ENCODE measurements at places on chromosomes 12 and 14.

DNA sequence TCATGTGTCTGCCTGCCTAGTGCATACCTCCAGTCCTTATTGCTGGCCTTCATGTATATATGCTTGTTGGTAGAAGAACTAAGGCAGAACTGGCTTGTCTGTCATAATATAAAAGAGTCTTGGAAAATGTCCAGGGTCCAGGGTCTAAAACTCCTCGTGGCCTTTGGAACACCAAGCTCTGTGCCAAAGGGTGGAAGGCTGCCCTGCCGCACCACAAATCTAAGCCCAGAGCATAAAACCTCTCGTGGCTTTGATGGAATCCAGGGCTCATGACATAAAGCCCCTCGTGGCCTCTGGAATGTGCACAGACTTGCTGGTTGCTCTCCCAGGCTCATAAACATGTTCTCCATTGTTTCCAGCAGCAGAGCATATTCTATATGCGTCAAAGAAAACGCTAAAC is 107.9 kb downstream of the BBS10 start:
- no peak for DNase-seq

- peak; percentile 85 for DNase-seq
Measured at GRCh38 chr14:91303091-91303923, 58.8 kb upstream of the GPR68 start.

GRCh38 chr12:57954768-57955167 is 13.4 kb downstream of the ATP23 start:
- DNase-seq = no peak

GRCh38 chr14:64112867-64113678 is 181.1 kb downstream of the ESR2 start:
- no peak for DNase-seq

DNA sequence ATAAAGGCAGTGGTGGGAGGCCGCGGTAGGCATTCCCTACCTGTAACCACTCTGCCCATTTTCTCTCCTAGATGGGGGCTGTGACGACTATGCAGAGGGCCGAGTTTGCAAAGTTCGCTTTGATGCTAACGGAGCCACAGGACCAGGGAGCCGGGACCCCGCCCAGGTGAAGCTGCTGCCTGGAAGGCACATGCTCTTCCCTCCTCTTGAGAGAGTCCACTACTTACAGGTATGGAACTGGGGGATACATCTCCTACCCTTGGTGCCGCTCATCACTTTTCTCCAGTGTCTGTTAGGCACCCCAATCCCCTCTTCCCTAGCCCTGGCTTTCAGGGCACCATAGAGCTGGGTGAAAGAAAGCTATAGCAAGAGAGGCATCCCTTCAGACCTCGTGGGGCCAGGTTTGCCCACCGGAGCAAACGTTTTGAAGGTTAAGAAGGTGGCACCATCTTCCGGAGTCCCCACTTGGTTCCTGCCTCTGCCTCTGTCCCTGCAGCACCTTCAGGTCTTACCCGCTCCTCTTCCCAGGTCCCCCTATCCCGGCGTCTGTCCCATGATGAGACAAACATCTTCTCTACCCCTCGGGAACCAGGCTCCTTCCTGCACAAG is 2.0 kb upstream of the P3H3 start:
- DNase-seq = no peak

GRCh38 chr12:9144730-9145106 is 29.0 kb upstream of the A2M start:
- DNase-seq = no peak

- DNase-seq = no peak
Measured at GRCh38 chr14:99716091-99716849, 32.2 kb downstream of the CYP46A1 start.

GRCh38 chr12:57629897-57630471 is 3.0 kb downstream of the B4GALNT1 start:
- DNase-seq = no peak

DNA sequence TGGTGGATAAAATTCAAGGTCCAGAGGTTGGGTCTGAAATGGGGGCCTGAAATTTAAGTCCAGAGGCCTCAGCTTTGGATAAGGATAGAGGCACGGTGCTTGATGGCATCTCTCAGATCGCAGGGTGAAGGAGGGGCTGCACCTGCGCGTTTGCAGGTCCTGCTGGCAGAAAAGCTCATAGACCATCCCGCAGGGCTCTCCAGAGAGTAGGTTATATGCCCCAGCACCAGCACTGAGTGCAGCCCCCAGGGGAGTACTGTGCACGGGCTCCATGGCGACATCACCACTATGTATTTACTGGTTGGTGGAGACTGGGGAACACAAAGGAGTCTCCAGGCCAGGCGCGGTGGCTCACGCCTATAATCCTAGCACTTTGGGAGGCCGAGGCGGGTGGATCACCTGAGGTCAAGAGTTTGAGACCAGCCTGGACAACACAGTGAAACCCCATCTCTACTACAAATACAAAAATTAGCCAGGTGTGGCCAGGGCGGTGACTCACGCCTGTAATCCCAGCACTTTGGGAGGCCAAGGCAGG is 4.3 kb upstream of the CD63 start:
- no peak for DNase-seq

DNA sequence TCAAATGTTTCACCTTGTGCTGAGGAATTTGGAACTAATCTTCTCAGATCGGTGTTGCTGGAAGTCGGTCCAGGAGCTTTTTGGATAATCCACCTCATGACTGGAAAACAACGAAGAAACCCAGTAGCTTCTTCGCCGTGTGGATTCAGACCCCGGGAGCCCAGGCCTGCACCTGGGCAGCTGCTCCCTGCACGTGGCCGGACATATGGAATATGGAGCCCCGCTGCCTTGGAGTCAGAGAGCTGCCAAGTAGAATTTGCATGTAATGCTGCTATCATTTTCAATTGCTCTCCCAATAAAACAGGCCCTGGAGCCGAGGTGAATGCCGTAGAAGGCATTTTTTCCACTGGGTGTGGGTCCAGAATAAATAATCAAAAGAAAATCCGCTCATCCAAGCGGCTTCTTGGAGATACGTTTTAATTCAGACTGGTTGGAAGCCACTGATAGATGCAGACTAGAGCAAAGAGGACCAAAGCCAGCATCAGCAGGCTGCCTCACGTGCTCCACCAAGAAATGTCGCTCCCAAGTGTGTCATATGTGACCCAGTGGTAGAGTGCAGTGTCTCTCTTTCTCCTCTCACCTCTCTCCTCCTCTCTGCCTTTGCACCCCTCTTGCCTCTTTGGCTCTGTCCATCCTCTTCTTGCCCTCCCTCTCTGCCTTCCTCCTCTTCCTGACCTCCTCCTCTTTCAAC is 115.3 kb downstream of the ZNF664 start:
- no peak for DNase-seq

GRCh38 chr12:66047411-66048021 is 83.0 kb downstream of the LLPH start:
- DNase-seq = no peak

GRCh38 chr14:104295681-104296387 is 157.4 kb downstream of the KIF26A start:
- no peak for DNase-seq

DNA sequence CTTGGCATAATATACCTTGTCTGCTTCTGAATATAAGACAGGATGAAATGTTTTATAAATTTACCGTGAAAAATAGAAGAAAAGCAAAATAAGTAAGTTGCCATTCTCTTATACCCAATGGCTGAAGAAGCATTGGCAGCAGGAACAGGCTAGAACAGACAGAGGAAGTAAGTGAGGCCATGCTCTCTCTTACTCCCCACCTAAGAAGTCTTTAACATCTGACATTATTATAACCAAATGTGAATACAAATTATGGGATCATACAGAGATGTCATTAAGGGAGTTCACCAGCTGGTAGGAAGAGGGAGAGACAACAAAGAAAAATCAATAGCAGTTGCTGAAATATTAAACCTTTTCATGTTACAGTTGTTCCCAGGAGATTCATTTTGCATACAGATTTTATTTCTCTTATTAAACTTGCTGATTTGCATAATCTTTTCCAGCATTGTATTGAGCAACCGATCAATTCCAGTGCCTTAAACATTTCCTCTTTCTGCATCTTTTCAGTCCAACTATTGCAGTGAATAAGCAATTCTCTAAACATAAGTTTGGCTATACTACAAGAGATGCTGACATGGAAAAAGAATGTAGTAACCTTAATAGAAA is 270.6 kb downstream of the SLC6A15 start:
- DNase-seq = no peak

DNA sequence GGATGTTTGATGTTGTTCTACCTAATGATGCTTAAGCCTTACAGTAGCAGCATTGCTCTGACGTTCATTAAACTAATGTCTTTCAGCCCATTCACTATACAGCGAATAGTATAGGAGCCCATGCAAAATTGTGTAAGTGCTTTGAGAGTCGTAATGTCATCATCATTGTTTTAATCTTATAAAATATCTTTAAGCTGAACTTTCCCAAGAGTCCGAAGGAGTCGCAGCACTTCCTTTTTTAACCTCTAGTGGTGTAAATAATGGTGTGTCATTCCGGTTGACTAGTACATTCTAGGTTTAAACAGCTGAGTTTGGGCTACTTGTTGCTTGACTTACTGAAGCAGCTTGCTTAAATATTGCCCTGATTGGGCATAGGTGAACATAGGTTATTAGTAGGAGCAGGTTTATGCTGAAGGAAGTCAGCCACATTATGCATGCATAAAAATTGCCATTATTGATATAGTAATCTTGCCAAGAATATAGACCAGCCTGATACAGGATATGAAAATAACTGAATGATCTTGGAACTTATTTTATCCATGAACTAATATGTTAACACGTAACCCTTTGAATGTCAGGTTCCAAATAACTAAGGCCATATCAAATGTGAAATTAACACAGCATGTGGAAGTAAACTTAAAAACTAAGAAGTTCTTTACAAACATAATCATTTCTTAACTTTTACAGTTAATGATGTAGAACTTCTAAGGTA is 2.6 kb downstream of the WNK1 start:
- peak; percentile 66 for DNase-seq

DNA sequence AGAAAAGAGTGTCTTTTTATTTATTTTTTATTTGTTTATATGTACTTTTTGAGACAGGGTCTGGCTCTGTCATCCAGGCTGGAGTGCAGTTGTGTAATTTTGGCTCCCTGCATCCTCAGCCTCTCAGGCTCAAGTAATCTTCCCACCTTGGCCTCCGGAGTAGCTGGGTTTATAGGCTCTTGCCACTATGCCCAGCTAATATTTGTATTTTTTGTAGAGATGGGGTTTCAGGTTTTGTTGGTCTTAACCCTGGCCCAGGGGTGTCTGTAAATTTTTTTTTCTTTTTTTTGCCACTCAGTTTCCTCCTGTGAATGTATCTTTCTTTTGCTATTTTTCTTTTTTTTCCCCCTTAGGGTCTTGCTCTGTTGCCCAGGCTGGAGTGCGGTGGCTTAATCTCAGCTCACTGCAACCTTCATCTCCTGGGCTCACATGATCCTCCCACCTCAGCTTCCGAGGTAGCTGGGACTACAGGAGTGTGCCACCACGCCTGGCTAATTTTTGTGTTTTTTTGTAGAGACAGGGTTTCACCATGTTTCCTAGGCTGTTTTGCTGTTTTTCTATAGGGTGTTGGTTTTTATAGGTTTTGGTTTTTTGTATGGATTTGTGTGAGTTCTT is 11.0 kb downstream of the RCOR1 start:
- no peak for DNase-seq

- no peak for DNase-seq
Measured at GRCh38 chr14:46487582-46488350, 163.8 kb downstream of the RPL10L start.

DNA sequence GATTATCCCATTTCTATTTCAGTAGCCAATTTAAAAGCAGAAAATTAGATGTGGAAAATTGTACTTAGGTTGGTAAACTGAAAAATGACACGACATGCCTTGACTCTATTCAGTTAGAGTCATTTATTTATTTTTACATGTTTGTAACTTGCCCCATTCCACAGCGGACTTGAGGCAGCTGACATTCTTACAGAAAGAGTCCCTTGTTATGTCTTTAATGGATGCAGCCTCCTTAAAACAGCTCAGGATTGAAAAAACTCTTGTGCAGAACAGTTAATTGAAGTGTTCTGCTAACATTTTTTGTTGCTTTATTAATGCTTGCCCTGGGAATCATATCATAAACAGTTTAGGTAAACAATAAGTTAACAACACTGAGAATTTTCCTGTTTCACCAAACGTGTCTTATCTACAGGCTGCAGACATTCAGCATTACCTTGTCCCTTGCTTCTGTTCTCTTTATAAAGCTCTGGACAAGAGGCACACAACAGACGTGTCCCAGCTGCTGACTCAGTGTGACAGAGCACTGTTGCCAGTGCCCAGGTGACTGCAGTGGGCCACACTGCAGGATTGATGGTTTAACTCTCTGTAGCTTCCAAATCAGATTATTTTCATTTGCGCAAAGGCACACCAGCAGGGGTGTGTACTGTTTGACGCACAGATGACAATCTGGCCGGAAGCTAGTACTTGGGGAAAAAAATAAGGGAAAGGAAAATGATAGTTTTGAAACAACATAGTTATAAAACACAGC is 101.6 kb downstream of the PELI2 start:
- no peak for DNase-seq

DNA sequence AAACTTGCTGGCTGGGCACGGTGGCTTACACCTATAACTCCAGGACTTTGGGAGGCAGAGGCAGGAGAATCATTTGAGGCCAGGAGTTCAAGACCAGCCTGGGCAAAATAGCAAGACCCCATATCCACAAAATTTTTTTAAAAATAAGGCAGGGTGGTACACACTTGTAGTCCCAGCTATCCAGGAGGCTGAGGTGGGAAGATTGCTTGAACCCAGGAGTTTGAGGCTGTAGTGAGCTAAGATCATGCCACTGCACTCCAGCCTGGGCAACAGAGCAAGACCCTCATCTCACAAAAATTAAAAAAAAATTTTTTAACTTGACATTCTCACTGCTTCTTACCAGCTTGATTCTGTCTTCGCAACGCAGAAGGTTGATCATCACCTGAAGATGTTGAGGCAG is 39.5 kb downstream of the SSH1 start:
- no peak for DNase-seq

- no peak for DNase-seq
Measured at GRCh38 chr14:41505491-41505890, 101.2 kb upstream of the LRFN5 start.

DNA sequence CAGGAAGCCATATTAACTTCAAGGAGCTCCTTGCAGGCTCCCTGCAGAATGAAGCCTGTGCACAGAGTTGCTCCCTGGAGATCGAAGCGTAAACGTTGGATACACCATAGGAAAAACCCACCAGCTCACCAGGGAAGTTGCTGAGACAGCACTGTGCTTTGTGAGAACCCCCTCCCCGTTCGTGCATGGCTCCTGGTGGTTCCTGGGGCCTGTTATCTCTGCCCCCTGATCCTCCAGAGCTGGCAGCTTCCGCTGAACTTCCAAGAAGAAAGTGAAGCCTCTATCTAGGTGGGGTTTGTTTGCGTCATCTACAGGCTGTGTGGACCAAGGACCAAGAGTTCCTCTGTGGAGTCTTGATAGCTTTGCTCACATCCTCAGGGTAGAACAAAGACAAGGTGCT is 2.4 kb upstream of the CCDC85C start:
- no peak for DNase-seq

DNA sequence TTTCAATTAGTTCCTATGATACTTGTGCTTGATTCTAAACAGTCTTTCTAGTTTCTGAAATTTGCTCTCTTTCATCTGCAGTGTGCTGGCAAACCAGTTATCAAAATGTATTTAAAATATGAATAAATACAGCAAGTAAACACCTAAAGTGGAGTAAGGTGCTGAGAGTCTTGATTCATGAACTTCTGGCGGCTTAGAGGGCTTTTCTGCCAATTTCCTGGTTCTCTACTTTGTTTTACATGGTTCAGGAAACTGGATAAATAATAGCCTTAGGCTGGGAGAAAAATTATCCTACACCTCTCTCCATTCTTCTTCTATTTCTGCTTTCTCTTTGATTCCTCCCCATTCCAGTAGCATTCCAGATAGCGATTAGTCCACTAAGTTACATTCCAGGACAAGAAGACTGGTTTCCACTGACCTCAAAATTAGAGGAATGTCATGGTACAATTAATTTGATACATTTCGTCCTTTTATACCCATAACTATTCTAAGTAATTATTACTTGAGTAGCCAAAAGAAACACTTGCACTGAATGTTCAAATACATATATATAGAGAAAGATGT is 14.9 kb downstream of the ATP2B1 start:
- DNase-seq = no peak

Data from activated CD4-positive, alpha-beta T cell treated with anti-CD3 and anti-CD28 coated beads, Interleukin-2, Interleukin-4, amounts not matched to agents 100 ng/mL and 50 ng/mL, durations not matched to agents 16 hours and 8 hours (primary cell).